ENCODE measurements at places on chromosomes 6 and 20.
A peak's percentile ranks its signal among the peaks of the same experiment; 100 is the strongest.

- peak; percentile 40 for DNase-seq
These were observed 259.1 kb downstream of the HDGFL1 start for GRCh38 chr6:22828179-22829062.

DNA sequence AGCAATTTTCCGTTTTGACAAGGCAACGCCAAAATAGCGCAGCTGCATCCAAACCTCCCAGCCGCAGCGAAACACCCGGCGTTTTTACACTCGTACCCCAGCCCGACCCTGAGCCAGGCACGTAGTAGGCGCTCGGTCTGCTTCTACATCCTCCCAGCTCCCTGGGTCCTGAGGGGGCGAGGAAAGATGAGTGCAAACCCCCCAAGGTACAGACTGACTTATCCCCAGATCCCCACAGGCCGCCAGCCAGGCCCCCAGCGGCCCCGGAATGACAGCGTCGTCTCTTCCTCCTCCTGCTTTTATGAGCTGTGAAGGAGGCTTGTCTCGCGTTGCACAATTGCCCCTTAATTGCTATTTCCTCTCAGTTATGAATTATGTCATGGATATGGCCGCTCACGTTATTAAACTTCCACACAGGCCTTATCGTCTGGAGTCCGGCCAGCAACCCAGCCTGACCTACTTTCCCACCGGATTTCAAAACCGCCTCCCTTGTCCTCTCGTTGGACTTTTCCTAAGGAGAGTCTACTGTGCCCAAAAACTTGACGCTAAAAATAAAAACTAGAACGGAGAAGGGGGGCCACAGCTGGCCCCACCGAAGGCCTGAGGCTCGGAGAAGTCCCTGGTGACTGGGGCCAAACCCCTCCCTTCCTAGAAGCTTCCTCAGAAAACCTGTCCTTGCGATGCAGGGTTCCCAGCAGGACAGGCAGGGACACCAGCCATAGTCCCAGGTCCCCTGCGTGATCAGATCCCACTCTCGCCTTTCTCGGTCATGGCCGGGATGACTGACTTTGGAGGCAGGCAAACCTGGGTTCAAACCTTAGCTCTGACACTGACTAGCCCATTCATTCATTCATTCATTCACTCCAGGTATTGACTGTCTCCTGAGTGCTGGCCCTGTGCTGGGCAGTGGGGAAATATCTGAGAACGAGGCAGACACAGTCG lies 130.9 kb upstream of the PTPN1 start:
- peak; percentile 57 for DNase-seq

DNA sequence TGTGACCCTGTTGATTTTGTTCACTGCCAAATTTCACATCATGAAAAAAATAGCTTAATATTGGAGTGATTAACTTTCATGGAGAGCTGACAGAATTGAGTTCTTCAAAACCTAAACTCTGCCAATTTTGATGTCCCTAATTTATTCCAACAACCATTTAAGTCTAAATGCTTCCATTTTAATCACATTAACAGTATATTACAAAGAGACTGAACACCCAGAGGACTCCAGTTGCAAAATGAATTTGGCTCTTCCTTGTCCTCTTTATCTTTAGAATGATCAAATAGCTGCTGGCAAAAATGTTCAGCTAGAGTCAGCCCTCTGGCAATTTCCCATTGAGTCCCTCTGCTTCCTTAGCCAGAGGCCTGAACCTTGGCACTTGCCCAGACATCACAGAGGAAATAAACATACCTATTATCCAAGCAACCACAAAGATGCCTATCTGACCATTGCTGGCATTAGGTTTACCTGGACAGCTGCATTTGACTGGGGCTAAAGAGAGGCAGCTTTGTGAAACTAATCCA lies 299.0 kb upstream of the STXBP5 start:
- no peak for DNase-seq

DNA sequence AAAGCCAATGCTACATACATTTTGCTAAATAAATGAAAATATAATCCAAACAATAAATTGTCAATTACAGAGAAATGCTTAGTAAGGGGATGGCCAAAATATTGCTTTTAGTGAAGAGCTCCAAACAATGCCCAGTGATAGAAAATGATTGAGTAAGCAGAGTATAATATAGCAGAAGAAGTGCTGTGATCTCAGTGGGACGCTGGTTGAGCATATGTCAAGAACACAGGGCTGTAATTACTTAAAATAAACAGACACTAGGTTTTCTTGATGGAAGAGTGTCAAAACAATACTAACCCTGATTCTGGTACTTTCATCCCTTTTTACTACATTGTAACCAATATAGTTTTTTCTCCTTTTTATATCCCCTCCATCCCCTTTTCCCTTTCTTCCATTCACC lies 150.3 kb downstream of the GRIK2 start:
- DNase-seq: no peak

DNA sequence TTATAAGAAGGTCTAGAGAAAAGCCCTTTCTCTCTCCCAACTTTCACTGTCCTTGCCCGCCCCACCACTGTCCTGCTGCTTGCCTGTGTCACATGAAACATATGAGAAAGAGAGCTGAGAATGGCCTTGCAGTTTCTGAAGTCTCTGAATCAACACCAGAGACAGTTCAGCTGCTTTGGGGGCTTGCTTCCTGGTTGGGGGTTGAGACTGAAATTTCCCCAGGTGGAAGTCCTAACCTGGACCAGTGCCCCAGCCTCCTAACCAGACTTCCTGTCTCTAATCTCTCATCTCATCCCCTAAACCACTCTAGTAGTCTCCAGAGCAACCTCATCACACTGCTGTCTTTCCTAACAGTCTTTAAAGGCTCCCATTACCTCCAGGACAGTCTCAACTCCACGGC lies 10.7 kb downstream of the TRAM2 start:
- DNase-seq: no peak

- no peak for DNase-seq
These were observed 86.7 kb downstream of the BMP6 start for GRCh38 chr6:7812623-7813022.

GRCh38 chr20:23212464-23212995 lies 126.4 kb upstream of the CD93 start:
- DNase-seq: no peak

DNA sequence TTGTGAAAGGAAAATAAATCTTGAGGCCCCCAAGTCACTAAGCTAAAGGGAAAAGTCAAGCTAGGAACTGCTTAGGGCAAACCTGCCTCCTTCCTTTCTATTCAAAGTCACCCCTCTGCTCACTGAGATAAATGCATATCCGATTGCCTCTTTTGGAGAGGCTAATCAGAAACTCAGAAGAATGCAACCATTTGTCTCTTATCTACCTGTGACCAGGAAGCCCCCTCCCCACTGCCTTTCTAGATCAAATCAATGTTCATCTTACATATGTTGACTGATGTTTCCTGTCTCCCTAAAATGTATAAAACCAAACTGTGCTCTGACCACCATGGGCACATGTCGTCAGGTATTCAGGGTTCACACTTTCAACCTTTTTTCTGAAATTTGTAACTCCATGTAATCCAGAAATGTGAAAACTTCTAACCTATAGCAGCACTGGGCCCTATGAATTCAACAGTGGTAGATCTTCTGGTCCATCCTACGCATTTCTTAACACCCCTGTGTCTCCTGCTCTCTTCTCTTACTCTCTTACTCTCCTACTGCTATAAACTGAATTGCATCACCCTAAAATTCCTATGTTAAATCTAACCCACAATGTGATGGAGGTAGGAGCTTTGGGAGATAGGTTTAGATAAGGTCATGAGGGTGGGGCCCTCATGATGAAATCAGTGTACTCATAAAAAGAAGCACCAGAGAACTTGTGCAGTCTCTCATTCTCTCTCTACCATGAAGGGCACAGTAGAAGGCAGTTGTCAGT lies 89.3 kb downstream of the EPB41L2 start:
- DNase-seq: no peak

DNA sequence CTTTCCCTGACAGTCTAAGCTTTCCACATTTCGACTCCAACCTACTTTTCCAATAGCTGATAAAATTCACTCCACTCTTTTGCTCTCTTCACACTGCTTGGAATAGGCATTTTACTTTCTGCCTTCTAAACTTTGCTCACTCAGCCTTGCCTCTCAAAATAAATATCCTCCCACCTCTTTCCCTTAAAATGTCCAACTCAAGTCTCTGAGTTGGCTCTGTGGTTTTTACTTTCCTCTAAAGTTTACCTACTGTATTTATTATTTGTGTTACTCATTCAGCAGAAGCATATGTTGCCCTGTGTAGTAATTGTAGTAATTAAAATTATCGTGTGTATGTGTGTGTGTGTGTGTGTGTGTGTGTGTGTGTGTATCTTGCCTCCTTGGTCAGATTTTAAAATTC lies 20.0 kb upstream of the CDYL start:
- DNase-seq: no peak

- no peak for DNase-seq
These were observed 13.1 kb downstream of the ACSS1 start for GRCh38 chr20:25044660-25045342.
